ENCODE measurements at places on chromosomes 1 and 21. TPM values are rescaled to one million over a fixed set of nuclear protein-coding genes. Genes with fewer than 3 reads are reported as not detected.

The TTC22 gene
- total RNA-seq: not detected

The SPRR2F gene
- not detected for total RNA-seq

The RAB13 gene
- 42.7 TPM for total RNA-seq

The OR6K3 gene
- total RNA-seq: not detected

The A3GALT2 gene
- not detected for total RNA-seq

The SLC16A4 gene
- 26.0 TPM for total RNA-seq

The TDRD5 gene
- not detected for total RNA-seq

The CSF3R gene
- total RNA-seq: not detected

The SLC45A1 gene
- 1.0 TPM for total RNA-seq

The TNFSF4 gene
- total RNA-seq: 0.33 TPM

The IL6R gene
- total RNA-seq: 47.0 TPM

All from melanocyte of skin (primary cell).